ENCODE measurements at places on chromosomes 6 and 20.

GRCh38 chr6:106749609-106750008 is 120.2 kb downstream of the QRSL1 start:
- DNase-seq: no peak

DNA sequence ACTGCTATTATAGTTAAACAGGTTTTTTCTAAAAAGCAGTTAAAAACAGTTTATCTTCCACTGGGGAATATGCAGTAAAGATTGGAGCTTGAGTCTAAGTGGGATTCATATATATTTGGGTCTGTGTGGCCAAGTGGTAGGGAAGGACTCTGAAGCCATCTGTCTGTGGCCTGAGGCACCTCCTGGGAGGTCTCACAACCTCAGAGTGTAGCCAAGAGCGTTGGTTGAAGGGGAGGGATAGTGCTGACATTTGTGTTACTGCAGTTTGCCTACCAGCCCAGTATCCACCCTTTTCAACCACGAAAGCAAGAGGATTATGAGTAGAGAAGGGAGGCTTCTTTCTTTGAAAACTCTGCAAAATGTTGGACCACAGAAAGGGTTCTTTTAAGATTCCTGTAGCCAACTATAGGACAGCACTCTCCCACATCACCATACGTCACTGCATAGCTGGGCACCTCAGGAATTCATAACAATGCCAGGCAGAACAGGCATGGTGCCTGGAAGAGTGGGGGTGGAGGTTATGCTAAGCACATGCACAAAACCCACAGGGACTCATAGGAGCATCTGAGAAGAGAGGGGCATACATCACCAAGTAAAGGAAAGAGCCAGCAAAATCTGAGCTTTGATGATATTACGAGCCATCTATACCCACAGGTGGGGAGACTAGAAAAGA is 90.5 kb upstream of the HEY2 start:
- no peak for DNase-seq

DNA sequence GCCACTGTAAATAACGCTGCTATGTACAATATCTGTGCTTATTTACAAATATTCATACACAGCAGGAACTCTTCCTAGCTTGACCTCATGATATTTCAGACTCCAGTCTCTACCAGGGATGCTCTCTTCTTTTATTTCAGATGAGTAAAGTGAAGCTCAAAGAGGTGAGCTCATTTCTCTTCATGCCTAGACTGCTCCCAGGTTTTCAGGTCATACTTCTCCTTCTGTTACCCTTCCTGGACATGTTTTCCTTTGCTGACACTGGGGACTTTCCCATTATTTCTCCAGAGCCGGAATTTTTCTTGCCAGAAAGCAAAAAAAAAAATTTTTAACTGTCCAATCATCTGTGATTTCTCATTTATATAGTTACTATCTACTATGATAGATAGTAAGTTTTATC is 147.2 kb upstream of the DST start:
- DNase-seq: no peak

GRCh38 chr6:12208190-12208589 is 82.0 kb upstream of the EDN1 start:
- DNase-seq: no peak

DNA sequence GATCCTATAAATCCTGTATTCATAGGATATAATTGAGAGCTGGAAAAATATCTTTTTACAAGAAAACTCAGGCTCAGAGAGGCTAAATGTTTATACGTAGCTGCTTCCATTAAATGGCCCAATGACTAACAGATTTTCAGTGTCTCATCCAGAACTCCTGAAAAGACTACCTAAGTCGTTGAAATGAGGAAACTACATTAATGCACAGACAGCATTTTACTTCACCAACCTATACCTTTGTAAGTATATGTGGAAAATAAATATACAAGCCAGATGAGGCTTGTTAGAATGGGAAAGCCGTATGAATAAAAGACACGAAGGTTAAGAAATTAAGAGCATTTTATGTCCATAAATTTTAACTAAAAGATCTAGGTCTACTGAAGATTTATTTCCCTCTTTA is 8.4 kb upstream of the SNX14 start:
- no peak for DNase-seq

DNA sequence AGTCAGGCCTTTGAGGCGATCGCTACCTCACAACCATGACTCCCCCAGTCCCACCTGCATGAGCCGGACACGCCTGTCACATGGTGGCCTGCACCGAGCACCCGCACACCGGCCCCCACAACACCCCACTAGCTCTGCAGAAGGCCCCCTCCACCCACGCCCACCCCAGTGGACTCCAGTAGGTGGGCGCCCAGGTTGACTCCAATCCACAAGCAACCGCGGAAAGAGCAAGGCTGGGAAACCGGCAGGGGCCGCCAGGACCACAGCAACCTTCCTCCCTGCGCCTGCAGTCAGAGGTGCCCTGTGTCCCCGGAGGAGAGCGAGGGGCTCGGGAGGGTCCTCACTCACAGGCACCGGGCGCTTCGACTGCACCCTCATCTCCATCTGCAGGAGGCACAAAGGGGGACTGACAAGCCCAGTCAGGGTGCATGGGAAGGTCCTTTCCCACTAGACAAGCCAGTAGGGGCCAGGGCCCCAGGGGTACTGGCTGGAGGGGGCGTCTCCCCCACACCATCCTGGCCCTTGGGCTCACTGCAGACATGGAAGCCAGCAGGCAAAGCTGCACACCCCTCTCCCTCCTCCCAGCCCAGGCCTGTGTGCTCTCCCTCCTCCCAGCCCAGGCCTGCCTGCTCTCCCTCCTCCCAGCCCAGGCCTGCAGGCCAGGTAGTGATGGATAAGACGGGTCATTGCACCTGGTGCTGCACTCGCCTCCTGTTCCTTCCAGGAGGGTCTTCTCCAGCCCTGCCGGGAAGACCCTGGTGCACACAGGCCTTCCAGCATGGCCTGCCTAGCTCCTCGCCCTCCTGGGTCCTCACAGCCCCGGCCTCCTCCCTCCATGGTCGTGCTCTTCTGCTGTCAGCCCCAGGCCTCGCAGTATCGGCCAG is 137.2 kb downstream of the DLL1 start:
- no peak for DNase-seq

DNA sequence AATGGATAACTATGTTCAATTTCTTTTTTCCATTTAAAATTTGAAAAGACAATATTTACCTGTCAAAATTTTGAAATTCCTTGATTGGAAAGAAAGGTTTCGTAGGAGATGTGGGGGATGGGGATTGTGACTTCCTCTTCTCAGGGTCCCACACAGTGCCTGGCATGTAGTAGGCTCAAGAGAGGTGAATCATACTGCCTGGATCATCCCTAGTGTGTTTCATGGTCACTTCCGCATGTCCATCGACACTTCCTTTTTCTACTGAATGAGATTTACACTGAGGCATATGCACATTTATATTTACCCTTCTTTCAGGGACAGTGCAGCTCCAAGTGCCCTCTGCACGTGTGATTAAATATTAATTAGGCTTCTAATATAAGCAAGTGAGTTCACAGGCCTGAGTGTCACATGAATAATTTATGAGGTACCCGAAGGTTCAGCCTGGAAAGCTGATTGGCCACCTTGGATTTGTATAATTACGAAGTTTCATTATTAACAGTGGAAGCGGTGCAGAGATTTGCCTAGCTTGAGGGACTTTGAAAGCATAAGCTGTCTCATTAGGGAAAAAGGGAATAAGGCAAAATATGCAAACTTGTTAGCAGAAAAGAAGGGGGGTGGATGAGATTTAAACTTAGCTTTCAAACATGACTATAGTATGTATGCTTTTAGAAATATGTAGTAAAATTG is 177.5 kb upstream of the MMS22L start:
- DNase-seq: no peak

- DNase-seq: no peak
Observed at GRCh38 chr6:137816133-137816579, 50.9 kb upstream of the TNFAIP3 start.

- no peak for DNase-seq
Observed at GRCh38 chr6:37988127-37988526, 168.6 kb downstream of the ZFAND3 start.

DNA sequence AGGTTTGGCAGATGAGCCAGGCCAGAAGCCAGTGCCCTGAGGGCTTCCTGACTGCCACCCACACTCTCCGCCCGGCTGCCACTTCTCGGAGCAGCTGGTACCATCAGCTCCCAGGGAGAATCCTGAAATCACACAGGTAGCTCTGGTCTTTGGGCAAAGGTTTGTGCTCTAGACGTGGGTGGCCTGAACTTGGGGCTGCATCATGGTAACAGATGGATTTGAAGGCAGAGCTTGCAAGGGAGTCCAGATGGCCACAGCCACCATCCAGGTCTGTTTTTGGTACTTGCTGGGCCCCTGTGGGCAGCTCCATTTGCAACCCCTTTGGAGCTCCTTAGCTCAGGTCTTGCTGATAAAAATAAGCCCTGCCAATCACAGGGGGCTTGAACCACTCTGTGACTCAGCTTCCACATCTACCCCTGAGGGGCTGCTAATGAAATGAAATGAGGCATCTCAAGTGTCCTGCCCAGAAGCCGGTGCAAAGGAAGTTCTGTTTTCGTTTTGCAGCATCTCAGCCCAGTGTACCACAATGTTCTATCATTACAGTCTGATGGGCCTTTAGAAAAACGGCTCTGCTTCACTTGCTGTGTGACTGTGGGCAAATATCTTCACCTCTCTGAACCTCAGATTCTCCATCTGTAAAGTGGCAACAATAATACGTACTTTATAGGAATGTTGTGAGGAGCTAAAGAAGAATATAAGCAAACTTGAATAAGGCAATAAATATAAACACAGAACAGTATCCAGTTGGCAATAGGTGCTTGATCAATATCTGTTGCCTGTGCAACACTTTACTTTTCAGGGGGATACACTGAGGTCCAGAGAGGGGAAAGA is 25.1 kb upstream of the CDH22 start:
- no peak for DNase-seq

- DNase-seq: no peak
Observed at GRCh38 chr6:10684618-10685017, 9.8 kb downstream of the C6orf52 start.

DNA sequence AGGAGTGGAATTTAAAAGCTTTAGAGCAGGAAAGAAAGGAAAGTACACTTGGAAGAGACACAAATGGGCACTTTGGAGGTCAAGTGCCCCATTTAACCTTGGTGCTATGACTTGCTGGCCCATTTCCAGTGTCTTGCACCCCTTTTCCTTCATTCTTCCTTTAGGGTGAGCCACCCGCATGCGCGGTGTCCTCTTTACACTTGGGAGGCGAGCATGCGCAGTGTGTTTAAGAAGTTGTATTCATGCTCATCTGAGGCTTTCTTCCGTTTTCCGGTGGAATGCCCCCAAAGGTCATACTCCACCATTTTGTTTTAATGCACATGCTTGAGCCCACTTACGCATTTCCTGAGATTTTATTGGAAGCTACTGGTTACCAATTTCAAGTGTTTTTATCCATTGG is 29.1 kb downstream of the TMEM170B start:
- DNase-seq: no peak

DNA sequence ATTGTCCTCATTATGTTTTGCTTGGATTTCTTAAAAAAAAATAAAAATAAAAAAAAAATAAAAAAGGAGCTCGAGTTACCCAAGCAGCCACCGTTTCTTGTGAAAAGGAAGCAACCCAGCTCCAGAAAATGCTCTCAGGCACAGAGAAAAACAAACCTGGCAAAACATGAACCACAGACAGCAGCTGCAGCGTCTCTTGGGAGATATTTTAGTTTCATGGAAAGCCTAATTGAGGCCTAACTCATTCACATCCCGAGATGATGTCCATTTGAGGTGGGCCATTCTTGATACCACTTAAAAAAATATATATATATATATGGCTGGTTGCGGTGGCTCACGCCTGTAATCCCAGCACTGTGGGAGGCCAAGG is 13.7 kb upstream of the MRAP2 start:
- no peak for DNase-seq

GRCh38 chr20:51354769-51355319 is 187.7 kb downstream of the NFATC2 start:
- DNase-seq: no peak

DNA sequence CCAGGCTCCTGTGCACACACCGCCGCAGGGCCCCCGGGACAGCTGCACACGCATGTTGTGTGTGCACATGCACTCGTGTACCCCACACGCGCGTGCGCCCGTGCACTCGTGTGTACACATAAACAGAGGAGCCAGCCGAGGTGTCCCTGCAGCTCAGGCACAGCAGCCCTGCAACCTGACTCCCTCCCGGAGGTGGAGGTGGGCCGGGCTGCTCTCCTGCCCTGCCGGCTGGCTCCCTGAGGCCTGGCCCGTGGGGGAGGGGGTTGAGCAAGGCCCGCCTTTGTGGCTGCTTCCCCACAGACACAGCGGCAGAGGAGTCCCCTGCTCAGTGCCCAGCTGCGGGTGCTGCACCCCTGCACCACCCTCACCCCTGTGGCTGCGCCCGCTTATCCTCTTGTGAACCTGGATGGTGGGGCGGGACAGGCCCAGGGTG is 624 bp downstream of the RBBP8NL start:
- no peak for DNase-seq

DNA sequence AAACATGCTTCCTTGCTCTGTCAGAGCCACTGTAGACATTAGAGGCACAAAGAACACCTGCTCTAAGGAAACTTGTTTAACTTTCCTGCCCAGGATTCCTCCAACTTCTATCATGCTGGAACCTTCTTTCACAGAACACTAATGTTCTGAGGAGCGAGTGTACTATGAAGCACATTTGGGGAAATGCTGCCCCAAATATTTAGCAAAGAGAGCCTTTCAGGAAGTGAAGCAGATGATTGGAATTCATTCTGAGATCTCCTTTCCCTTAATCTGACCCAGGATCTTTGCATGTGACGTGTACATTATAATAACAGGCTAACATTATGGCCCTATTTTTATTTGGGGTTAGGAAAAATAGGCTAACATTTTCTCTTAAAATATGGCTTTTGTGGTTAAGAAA is 21.0 kb upstream of the FYN start:
- DNase-seq: no peak

- DNase-seq: no peak
Observed at GRCh38 chr6:126600258-126600916, 260.5 kb downstream of the CENPW start.

GRCh38 chr20:32685541-32686529 is 12.1 kb upstream of the C20orf203 start:
- no peak for DNase-seq

DNA sequence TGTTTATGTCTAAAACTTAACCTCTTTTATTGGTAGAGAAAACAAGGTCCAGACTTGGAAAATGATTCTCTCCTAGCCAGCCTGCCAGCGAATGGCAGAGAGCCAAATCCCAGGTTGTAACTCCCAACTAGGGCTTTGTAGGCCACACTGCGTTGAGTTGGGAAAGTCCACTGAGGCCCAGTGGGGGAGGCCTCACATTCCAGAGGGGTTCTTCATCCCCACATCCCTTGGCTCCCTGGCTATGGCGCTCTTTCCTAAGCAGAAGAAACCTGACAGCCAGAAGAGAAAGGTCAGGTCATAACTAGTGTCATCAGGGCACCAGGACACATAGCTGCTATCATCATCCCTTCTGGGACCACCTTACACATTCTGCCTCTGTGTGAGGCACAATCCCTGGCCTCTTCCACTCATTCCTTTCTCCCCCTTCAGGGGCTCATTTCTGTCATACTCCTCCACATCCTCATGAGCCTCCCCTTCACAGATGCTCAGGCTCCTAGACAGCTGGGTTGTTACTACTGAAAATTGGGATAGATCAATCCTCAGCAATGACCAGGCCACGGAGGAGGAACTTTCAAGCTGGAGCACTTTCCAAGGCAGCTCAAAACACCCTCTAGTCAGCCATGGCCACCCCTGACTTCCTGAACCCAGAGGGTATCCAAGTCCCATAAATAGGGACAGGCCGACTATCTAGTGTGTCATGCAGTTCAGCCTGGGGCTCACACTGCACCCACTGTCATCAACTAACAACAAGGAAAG is 48.6 kb downstream of the TCP11 start:
- DNase-seq: no peak

GRCh38 chr6:14965424-14966075 is 280.3 kb upstream of the JARID2 start:
- DNase-seq: no peak

GRCh38 chr6:91895599-91896285 is 1308.9 kb upstream of the MAP3K7 start:
- DNase-seq: no peak
